ENCODE measurements at places on chromosomes 3 and 15.

DNA sequence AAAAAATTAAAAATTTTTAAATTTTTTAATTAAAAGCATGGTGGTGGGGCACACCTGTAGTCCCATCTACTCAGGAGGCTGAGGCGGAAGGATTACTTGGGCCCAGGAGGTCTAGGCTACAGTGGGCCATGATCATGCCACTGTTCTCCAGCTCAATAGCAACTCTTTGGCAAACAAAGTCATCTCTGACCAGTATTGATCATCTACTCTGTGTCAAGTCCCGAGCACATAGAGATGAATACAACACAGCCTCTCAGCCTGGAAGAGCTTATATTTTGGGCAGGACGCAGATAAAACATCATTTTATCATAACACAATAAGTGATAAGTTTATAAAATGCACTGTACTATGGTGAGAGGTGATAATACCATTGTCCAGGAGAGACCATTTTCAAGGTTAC, 281.6 kb upstream of the GADL1 start:
- no peak for DNase-seq

DNA sequence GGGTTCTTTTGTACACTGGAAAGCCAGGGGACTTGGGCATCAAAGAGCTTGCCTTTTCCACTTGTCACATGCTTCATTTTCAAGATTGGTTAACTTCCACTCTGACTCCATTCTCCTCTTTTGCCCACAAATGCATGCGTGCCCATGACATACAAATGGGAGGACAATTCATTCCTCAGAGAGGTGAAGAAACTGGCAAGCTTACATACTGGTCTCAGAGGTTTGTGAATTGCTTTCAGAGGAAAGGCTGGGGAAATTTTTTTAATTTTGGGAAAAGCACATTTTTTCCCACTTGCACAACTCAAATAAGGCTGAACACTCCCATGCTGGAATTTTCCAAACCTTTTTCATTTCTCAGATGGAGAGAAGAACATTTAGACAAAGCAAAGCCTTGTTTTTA, 20.9 kb upstream of the AMOTL2 start:
- DNase-seq: no peak

GRCh38 chr3:187069857-187070516, 69.3 kb downstream of the RPL39L start:
- no peak for DNase-seq

DNA sequence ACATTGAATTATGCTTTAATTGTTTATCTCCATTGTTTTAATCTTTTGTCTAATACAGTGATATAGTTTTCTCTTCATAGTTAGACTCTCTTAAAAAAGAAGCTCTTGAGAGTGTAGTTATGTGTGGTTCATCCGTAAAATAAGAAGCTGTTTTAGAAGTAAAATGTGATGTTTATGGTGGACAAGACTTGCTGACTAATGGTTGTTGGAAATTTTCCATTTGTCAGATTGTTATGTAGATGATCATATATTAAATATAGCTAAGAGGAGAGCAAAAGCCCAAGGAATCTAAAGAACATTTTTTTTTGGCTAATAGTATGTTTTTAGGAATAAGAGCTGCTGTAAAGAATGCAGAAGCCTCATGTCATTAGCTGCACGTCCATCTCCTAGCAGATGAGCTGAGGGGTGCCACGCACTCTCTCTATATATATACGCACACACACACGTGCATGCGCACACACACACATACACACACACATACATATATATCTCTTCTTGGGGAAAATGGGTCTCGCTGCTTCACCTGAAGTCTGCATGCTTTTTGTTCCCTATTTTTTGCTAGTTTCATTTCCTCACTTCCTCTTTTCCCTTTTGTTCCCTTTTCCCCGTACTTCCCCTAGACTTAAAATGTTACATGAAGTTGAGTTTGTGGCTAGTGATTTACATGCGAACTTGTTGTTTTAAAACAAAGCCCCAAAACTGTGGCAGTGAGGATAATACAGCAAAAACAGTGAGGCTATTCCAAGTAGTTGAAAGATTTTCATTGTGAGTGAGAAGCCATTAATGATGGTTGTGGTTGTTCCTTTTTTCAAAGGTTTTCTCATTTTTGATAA, 107.8 kb downstream of the MBNL1 start:
- DNase-seq: no peak

- no peak for DNase-seq
Measured at GRCh38 chr15:99053380-99054024, 45.9 kb upstream of the PGPEP1L start.

DNA sequence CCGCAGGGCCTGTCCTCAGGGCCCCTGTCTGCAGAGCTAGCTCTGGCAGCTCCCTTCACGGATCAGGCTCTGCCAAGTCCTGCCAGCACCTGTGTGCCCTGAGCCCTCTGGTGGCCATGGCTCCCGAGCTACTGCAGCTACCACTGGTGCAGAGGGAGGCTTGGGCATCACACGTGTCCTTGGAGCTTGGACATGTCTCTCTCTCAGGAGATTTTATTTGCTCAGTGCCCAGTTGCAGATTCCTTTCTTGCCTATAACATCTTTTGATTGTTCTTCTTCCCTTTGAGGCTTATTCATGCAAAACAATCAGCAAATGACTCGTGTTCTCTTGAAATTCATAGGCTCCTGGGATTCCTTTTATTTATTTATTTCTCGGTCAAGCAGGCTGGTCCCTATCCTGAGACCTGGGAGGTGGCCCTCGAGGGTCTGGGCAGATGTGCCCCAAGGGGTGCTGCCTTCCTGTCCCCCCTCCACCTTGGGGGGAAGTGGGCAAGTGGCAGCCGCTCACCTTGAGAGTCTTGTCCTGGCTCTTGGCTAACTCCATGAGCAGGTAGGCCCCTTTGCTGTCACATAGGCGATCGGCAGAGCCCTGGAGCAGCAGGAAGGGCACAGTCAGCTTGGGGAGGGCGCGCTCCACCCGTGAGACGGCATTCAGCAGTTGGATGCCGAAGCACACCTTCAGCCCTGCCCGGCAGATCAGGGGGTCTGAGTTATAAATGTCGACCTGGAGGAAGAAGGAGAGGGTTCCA, 21.9 kb downstream of the ABTB1 start:
- DNase-seq: peak; percentile 72

DNA sequence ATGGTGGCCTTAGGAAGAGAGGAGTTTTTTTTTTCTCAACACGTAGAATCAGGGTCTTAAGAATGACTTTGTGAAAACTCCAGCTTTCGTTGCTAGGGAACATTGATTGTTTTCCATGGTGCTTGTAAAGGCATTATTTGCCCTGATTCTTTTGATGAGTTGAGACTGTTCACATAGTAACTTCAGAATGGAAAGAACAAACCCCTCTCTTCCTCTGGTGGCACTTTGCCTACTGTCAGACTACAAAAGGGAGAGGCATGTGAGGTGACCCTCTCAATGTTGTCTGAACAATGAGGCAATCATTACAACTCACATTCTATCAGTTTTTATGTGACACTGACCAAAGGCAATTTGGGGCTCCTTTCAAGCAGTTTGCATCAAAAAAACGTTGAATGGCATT, 477.8 kb downstream of the FGF12 start:
- no peak for DNase-seq

- DNase-seq: no peak
Measured at GRCh38 chr3:157029365-157029790, 130.6 kb downstream of the CCNL1 start.

DNA sequence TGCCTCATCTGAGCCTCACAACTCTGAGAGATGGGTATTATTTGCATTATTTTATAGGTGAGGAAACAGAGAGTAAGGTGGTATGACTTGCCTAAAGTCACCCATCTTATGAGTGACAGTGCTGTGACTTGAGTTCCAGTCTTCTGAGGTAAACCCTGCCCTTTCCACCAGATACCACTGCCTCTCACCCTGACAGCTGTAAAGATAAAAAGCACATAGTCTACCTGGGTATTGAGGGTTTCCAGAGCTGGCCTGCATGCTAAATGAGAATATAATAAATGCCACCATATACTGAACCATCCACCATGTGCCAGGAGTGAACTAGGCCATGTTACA, 25.6 kb downstream of the RASGRP1 start:
- DNase-seq: no peak

- DNase-seq: no peak
Measured at GRCh38 chr3:42001777-42002176, 39.9 kb upstream of the ULK4 start.

GRCh38 chr3:145015253-145015652, 1043.6 kb downstream of the DIPK2A start:
- no peak for DNase-seq
